ENCODE measurements at places on chromosomes 12 and 14.

DNA sequence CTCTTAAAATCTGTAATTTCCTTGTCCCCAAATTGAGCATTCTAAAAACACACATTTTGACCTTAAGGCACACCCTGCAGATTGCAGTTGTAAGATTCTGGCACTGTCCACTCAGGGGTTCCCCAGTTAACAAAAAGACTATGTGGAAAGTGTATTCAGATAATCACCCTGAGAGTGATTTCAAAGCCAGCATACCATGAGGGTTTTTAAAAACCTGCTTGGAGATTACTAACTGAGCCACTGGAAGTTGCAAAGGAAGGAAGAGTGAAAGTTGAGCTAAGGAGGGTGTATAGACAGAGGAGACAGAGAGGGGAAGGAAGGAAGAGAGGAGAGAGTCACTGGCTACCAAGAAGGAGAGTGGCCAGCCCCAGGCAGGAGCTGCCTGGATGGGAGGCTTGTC is 82.6 kb downstream of the EML1 start:
- no peak for DNase-seq

GRCh38 chr12:12070674-12071656 is at the start of gene BCL2L14:
BCL2L14 (plus strand) TSS chr12:12070939; CDS start chr12:12079306, 8,367 bp downstream.
- peak; percentile 20 for DNase-seq

DNA sequence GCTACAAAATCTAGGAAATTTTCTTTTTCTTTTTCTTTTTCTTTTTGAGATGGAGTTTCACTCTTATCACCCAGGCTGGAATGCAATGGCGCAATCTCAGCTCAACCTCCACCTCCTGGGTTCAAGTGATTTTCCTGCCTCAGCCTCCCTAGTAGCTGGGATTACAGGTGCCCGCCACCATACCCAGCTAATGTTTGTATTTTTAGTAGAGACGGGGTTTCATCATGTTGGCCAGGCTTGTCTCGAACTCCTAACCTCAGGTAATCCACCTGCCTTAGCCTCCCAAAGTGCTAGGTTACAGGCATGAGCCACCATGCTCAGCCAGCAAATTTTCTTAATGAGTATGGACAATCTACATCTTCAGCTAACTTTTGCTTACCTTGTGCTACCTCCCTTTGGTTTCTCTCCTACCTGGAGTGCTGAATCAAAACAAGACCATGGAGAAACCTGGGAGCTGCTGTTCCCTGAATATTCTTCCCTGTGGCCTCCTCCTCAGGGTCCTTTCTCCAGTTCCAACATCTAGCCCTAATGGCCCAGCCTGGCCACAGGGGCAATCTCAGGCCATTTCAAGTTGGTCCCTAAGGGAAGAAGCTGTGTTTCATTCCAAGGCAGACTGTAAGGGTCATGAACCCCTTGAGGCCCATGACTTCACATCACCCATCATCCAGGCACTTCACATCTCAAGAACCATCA is 74.6 kb upstream of the EGLN3 start:
- no peak for DNase-seq

- no peak for DNase-seq
Measured at GRCh38 chr12:19474147-19474546, 34.9 kb downstream of the AEBP2 start.

- peak; percentile 46 for DNase-seq
Measured at GRCh38 chr12:68434391-68435298, 102.5 kb upstream of the MDM1 start.

DNA sequence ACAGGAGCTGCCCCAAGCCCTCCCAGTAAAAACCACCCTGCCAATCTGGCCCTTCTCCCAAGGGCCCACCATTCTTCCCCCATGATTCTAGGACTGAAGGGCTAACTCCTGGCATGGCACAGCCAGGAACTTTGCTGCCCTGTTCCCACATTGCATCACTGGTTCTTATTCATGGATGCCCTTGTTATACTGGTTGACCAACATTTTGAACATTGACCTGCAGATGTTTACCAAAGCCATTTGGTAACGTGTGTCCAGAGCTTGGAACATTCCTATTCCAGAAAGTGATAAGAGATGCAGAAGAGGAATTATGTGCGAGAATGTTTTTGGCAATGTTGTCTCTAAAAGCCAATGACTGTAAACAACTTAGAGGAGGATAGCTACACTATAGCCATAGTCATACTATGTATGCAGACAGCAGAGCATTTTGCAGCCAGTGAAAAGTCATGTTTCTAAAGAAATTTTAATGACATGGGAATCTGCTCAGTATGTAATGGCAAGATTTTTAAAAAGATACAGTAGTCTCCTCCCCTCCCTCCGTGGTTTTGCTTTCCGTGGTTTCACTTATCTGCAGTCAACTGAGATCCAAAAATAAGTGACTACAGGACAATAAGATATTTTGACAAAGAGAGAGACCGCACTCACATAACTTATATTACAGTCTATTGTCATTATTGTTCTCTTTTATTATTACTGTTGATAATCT is 108.8 kb downstream of the DAAM1 start:
- no peak for DNase-seq

DNA sequence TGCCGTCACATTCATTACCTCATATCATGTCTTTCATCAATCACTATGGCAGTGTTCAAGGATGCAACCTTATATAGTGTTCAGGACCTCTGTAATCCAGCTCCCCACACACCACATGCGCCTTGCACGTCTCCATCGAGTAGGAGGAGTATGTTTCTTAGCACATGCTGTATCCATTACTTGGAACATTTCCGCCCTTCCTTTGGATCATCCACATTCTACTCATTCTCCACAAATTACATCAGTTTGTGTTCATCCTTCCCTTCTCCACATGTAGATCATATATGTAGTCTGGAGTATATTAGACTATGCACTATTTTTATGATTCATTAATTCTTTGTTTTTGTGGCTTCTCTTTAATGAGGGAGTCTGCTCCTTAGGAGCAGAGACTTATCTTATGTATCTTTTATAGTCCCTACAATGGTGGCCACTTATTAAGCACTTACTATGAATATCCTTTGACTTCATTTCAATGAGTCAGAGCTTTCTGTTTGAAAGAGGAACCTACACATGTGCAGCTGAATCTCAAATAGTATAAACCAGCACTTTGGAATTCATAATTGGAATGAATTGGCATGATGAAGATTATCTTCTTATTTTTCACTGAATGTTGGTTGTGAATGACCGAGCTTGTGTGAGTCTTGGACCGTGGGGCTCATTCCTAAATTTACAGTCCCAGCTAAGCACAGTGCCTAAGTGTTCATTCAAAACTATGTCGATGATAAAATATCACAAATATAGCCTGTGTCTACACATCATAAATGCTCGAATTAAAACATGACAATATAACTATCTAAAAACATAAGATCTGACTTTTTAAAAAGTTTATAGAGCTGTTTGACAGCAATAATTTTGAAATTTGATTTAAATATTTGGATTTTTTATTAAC is 30.2 kb upstream of the NPAS3 start:
- no peak for DNase-seq

- no peak for DNase-seq
Measured at GRCh38 chr12:111780166-111780565, 13.4 kb downstream of the ALDH2 start.

DNA sequence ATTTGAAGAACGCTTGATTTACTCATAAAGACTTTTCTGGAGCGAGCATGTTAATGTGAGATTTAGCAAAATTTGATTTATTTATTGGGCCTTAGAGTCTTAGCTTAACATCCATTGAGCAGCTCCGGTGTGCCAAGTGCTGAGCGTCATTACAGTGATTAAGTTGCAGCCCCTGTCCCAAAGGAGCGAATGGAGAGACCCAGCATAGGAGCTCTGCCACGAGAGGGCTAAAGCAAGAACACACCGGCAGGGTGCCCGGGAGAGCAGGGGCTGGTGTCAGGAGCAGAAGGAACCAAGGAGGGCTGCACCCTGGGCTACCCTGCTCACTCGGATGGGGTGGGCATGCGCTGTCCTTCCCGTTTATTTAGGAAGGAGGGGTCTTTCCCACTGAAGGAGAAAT is 50.6 kb downstream of the PPP2R5C start:
- no peak for DNase-seq

DNA sequence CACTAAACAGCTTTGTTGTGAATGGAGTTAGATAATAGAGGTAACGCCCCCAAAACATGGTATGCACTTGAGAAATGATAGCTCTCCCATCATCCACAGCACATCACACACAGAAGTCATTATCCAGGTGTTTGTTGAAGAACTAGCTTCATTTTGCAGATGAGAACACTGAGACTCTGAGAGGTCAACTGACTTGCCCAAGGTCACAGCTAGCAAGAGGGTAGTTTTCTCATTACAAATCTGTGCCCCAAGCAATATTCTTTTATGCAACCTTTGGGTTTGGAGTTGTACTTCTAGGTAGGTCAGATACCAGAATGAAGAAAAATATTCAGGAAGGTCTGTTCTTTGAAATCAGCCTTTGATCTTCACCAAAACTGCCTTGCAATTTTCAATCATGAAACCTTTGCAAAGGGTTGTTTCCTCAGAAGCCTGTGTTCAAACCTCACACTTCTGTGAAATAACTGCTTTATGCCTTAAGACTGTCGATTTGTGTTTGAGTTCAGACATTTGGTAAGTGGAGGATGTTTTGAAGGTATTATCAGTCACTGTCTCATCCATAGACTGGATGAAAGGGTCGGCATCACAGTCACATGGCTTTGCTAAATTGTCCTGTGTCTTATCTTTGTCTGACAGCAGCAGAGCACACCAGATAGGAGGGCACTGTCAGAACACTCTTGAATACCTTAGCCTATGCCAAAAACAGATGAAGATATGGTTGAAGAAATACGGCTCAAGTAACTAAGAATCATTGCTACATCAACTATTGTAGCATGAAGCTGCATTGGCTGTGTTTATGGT is 233.2 kb upstream of the BTG1 start:
- no peak for DNase-seq

DNA sequence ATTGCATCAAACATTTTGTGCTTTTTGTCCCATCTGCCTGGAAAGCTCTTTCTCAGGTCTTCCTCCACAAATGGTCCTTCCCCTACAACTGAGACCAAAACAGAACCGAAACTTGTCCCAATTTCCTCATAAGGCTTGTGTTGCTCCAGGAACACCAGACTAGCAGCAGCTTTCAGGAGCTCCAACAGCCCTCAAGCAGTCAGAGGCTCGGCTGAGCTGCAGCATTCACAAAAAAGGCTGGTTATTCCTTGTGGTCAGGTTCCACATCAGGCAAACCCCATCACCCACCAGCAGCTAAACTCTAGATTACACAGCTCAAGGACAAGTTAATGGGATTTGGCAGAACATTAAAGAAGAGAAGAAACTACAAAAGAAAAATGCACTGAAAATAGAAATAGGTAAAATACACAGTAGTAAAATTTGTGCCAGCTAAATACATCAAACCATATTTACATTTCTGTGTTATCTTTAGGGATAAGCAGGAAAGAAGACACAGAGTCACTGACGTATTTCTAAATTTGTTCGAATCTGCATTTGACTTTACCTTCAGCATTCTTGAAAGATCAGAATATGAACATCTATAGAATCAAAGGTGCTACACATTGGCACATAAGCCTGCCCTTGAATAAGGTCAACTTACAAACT is 141.2 kb downstream of the STXBP6 start:
- no peak for DNase-seq
